ENCODE measurements at places on chromosomes 12 and 14. TPM values are rescaled to one million over a fixed set of nuclear protein-coding genes. Genes with fewer than 3 reads are reported as not detected.

The BIN2 gene
- 7.3 TPM for total RNA-seq

GRCh38 chr12:114305446-114305845 is 100.5 kb downstream of the TBX5 start:
- DNase-seq: no peak

DNA sequence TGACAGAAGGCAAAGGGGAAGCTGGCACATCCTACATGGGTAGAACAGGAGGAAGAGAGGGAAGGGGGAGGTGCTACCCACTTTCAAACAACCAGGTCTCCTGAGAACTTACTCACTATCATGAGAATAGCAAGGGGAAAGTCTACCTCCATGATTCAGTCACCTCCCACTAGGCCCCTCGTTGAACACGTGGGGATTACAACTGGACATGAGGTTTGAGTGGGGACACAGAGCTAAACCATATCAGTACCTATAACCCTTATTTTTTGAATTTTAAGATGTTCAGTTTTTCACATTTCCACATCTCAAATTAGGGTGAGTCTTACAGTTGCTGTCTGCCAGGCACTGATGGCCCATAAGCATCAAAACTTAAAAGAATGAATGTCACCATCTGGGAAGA is 80.2 kb upstream of the ST8SIA1 start:
- no peak for DNase-seq

DNA sequence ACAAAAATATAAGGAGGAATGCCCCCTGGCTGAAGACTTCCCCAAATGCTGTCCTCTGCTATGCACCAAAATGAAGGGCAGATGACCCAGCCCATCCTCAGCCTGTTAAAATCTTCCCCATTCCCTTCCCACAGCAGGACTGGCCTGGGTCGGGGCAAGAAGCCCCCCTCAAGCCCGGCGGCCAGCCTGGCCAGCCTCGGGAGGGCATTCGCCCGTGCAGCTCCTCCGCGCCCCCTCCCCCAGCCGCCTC is 413 bp downstream of the RARG start:
- DNase-seq: no peak

The LUM gene
- total RNA-seq: 22.1 TPM

The PTPRB gene
- 27.9 TPM for total RNA-seq

The LMO3 gene
- 9.4 TPM for total RNA-seq

DNA sequence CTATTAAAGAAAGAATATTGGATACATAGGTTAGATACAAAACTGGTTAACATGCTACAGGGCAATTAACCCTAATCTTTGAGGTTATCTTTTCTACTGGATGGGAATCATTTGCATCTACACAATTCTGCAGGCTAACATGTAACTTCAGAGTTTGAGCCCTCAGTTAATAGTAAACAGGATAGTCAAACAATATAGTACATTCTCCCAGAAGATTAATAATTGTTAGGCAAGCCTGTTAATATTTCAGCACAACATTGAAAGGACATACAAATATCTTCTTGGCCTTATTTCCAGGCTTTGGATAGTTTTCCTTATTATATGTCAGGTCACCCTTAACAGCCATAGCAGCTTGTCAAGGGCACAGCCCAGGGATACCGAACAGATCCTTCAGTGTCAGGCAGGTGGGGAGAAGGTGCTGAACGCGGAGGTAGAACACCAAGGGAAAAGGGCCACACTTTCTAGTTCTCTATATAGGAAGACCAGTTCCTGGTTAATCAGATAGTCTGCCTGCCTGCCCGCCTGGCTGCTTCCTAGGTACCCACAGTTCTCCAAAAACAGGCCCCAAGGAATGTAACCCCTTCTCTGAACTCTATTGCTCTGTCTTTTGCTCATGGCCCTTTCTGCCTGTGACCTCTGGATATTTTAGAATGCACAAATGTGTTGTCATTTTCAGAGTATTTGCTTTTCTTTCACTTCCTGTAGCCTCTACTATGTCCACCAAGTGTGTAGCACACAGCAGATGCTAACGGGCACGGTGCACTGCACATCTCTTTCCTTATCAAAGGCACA is 256.0 kb downstream of the PCNX1 start:
- DNase-seq: no peak

DNA sequence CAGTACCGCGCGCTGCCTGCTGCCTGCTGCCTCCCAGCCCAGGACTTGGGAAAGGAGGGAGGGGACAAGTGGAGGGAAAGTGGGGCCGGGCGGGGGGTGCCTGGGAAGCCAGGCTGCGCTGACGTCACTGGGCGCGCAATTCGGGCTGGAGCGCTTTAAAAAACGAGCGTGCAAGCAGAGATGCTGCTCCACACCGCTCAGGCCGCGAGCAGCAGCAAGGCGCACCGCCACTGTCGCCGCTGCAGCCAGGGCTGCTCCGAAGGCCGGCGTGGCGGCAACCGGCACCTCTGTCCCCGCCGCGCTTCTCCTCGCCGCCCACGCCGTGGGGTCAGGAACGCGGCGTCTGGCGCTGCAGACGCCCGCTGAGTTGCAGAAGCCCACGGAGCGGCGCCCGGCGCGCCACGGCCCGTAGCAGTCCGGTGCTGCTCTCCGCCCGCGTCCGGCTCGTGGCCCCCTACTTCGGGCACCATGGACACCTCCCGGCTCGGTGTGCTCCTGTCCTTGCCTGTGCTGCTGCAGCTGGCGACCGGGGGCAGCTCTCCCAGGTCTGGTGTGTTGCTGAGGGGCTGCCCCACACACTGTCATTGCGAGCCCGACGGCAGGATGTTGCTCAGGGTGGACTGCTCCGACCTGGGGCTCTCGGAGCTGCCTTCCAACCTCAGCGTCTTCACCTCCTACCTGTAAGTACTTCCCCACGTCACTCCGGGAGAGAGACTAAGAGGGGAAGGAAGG is at the start of gene LGR5:
Gene LGR5 (plus strand): TSS at position 186 of the 732 bp plus-strand sequence. CDS start 283 bp downstream, at position 469.
- peak; percentile 55 for DNase-seq

DNA sequence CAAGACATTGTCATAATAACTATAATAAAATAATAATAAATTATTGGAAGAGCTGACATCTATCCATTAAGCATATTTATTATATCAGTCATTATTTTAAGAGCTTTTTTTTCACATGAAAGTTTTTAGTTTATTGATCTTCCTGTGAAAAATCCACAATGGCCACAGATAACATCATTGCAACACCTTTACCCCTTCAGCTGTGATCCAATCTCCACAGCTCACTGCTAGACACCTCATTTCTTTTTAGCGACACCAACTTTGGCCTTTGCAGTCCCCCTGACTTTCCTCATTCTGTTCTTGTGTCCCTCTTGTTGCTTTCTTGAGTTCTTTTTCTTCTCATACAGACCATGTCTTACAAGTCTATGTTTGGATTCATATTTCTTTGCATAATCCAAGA is 67.4 kb downstream of the STON2 start:
- DNase-seq: no peak

The CPNE8 gene
- 31.5 TPM for total RNA-seq

The C14orf180 gene
- 0.54 TPM for total RNA-seq

DNA sequence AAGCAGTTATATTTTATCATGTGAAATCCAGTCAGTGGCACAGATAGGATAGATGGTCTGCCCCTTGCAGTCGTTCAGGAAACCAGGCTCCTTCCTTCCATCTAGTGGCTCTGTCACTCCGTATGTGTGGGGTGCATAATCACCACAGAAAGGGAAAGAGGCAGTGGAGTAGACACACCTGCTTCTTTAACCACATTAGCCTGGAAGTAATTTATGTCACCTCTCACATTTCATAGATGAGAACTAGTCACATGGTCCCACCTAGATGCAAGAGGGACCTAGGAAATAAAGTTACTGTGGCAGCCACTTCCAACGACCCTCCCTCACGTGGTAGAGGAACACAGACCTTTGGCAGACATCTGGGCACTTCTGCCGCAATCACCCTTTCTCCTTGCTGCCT is 14.2 kb upstream of the RNU6-8 start:
- DNase-seq: no peak

The FAM222A gene
- total RNA-seq: 4.4 TPM

DNA sequence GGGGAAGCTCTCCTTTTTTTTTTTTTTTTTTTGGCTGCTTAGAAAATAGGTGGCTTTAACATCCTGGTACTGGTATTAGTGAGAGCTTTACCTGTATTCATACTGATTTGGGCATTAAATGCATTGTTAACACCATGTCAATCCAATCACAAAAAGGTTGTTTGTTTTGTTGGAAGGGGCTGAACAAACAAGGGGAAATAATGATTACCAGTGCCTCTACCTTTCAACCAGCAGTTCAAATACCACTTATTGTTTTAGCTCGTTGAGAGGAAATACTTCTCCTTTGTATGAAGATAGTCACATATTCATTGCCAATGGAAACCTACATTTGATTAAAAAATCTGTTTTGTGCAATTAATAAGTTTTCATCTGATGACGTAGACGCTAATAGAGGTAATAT is 72.9 kb downstream of the MIPOL1 start:
- DNase-seq: no peak

DNA sequence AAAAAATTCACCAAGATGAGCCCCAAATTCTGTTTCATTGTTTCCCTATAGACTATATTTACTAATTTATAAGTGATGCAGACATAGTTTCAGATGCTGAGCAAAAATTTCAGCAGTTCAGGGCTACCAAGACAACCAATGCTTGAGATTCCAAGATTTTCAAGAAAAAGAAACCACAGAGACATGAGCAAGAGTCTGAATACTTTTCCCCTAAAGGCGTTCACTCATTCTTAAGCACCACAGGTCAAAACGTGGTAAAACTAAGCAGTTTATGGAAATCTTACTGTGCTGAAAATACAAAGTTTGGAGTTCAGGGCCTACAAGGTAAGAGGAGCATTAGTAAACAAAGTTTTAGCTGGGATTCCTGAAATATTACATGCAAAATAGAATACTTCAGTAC is 221.2 kb downstream of the KCNH5 start:
- DNase-seq: no peak

GRCh38 chr14:102197317-102197853 is 57.7 kb downstream of the WDR20 start:
- DNase-seq: no peak

The PMCH gene
- total RNA-seq: not detected

The CLEC7A gene
- total RNA-seq: 3.1 TPM

The SRRM4 gene
- not detected for total RNA-seq

The ING4 gene
- 46.9 TPM for total RNA-seq

- no peak for DNase-seq
Measured at GRCh38 chr12:70659077-70659606, 21.9 kb upstream of the PTPRB start.

- no peak for DNase-seq
Measured at GRCh38 chr14:39722547-39723273, 290.5 kb upstream of the FBXO33 start.

The PRPH gene
- 5.1 TPM for total RNA-seq

DNA sequence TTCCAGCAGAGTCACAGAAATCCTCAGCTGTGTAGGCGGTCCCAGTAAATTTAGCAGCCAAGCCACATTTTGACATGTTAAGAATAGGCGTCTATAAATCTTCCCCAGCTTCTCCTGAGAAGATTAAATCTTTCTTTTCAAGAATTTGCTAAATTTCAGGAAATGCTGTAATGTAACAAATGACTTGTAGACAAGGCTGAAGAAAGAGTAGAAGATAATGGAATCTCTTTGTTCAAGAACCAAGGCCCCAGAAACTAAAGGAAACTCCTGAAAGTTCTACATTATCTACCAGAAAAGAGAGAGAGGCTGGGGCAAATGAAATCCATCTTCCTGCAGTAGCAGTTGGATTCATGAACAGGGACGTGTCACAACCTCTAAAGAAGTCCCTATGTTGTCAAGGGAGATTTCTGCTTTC is 760.3 kb downstream of the NOVA1 start:
- DNase-seq: no peak

DNA sequence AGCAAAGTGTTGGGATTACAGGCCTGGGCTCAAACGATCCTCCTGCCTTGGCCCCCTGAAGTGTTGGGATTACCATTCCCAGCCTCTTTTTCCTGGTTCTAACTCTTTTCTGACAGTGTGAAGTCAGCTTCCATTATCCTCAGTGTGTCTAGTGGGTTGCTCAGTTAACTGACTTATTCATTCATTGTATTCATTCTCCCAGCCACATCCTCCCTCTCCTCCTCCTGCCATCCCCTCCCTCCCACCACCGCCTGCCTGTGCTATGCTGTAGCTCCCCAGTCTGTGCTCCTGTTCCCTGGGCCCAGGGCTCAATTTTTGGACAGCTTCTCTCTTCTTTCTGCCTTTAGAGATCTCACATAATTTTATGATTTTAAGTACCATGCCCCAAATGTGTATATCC is 19.4 kb downstream of the ATP6V0A2 start:
- no peak for DNase-seq

All from mucosa of descending colon (tissue), 3 donors.